Stimulated activated CD8-positive, alpha-beta memory T cell treated with anti-CD3 and anti-CD28 coated beads, Interleukin-2, amount 100 ng/mL, for 48 hours (primary cell): ENCODE measurements at places on chromosomes 5 and 9.

GRCh38 chr5:21649969-21650368, 1203.2 kb downstream of the CDH12 start:
- no peak for DNase-seq

DNA sequence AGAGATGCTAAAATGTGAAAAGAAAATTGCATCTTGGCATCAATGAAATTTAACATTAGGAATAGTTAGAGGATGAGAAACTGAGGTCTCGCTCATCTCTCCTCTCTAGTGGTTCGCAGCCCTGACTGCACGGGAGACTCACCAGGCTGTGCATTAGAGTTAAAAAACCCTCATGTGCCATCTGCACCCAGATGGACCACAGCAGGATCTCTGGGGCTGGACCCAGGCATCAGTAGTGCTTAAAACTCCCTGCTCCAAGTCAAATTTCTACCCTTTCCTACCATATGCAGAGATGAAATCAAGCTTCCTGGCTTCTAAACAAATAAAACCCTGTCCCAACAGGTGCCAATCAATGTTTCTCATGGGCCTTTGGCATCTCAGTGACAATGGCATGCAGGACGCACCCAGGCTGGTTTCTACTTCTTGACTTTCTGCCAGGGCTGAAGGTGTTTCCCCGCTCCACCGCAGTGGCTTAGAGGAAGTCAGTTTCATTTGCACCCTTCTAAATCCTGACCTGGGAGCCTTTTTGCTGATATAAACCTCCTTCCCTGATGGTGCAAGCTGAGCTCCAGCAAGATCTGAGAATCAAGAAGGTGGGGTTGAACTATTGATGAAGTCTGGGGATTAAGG, 132.6 kb downstream of the NSG2 start:
- DNase-seq, result no peak

- DNase-seq, result no peak
These were observed 43.7 kb upstream of the PWWP2A start for GRCh38 chr5:160162910-160163309.

- DNase-seq, result no peak
These were observed 84.2 kb upstream of the HRH2 start for GRCh38 chr5:175573493-175574269.

DNA sequence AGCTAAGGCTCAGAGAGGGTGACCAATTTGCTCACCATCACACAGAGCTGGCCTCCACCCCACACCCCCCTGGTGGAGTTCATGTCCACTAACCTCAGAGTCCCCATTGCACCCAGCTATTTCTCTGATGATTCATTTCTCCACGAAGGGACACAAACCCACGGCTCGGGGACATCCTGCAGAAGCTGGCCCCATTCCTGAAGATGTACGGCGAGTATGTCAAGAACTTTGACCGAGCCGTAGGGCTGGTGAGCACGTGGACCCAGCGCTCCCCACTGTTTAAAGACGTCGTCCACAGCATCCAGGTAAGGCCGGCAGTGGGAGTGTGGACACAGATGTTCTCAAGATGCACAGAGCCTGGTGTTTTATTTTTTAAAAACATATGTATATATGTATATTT, 52.6 kb upstream of the SUSD3 start:
- DNase-seq, result no peak

DNA sequence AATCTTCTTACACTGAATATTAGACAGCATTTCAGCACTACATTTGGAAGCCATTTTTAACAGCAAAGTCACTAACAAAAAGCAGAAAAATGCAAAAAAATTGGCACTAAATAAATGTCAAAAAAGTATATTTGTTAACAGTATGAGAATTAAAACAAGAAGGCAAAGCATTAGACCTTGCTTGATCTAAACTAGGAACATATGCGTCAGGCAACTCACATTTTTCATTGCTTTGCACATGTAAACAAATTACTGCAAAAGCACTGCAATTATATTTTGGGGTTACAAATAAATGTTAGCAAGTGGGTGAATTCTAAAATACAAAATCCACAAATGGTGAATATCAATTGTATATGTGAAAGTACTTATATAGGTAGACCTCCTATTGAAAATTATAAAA, 49.0 kb upstream of the RAPGEF6 start:
- no peak for DNase-seq

- DNase-seq, result no peak
These were observed 2.0 kb upstream of the MEF2C start for GRCh38 chr5:88885002-88885401.

DNA sequence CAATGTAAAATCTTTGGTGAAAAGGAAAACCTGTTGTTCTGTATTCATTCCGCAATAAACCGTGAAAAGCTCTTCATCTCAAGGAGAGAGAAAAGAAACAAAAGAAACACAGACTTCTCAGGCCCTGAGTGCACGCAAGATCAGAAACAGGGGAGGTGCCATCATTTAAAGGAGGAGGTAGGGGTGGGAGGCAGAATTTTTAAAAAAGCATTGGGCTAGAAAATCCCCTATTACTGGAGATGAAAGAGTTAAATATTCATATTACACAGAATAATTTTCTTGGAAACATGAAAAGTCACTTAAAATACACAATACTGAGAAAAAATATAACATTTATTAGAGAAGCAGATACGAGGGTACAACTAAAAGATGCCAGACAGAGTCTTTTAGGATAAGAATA, 56.3 kb downstream of the USP20 start:
- no peak for DNase-seq

- DNase-seq, result no peak
These were observed 7.2 kb upstream of the RNF38 start for GRCh38 chr9:36407122-36407723.

- DNase-seq, result no peak
These were observed 7.1 kb upstream of the IFNA2 start for GRCh38 chr9:21392270-21392669.
